ENCODE measurements at places on chromosomes 1 and 21. TPM values are rescaled to one million over a fixed set of nuclear protein-coding genes. Genes with fewer than 3 reads are reported as not detected.

GJA4 gene
- 0.25 TPM for total RNA-seq

KPRP gene
- total RNA-seq, result not detected

CCDC30 gene
- 1.8 TPM for total RNA-seq

ATP1A1 gene
- total RNA-seq, result 233 TPM

CAMK2N1 gene
- 0.83 TPM for total RNA-seq

GJB3 gene
- not detected for total RNA-seq

NPPA gene
- total RNA-seq, result not detected

SYT11 gene
- 38.8 TPM for total RNA-seq

TPTE gene
- not detected for total RNA-seq

OLIG1 gene
- total RNA-seq, result not detected

IQGAP3 gene
- total RNA-seq, result 11.6 TPM

KRTAP19-3 gene
- total RNA-seq, result not detected

HSD11B1 gene
- 16.1 TPM for total RNA-seq

CYP4B1 gene
- total RNA-seq, result 0.10 TPM

PLEKHG5 gene
- total RNA-seq, result 2.0 TPM

A3GALT2 gene
- total RNA-seq, result not detected

EDARADD gene
- 10.4 TPM for total RNA-seq

CRNN gene
- not detected for total RNA-seq

ICOSLG gene
- 13.0 TPM for total RNA-seq

PPFIA4 gene
- 6.4 TPM for total RNA-seq

NEK2 gene
- 26.1 TPM for total RNA-seq

MOB3C gene
- 29.4 TPM for total RNA-seq

OR2T8 gene
- total RNA-seq, result not detected

ZSCAN20 gene
- total RNA-seq, result 2.1 TPM

KIAA0040 gene
- 88.7 TPM for total RNA-seq

OR6K3 gene
- total RNA-seq, result not detected

EXO1 gene
- 30.7 TPM for total RNA-seq

CD247 gene
- 211 TPM for total RNA-seq

ATP6V1G3 gene
- total RNA-seq, result not detected

MCOLN2 gene
- total RNA-seq, result 38.5 TPM

PRSS38 gene
- not detected for total RNA-seq

ATP8B2 gene
- 105 TPM for total RNA-seq

CR1L gene
- not detected for total RNA-seq

LDLRAD1 gene
- not detected for total RNA-seq

HSD3B2 gene
- total RNA-seq, result not detected

PDXK gene
- total RNA-seq, result 102 TPM

ENTREP3 gene
- total RNA-seq, result 18.3 TPM

PRKCZ gene
- total RNA-seq, result 2.5 TPM

POU2F1 gene
- total RNA-seq, result 20.0 TPM

LCE2C gene
- total RNA-seq, result not detected

PTPRC gene
- 773 TPM for total RNA-seq

MDM4 gene
- 90.2 TPM for total RNA-seq

MMEL1 gene
- 2.0 TPM for total RNA-seq

PERM1 gene
- total RNA-seq, result not detected

ADARB1 gene
- total RNA-seq, result 37.2 TPM

HAO2 gene
- total RNA-seq, result not detected

SLC26A9 gene
- total RNA-seq, result not detected

PPT1 gene
- total RNA-seq, result 124 TPM

LEMD1 gene
- total RNA-seq, result 1.7 TPM

TRIM58 gene
- total RNA-seq, result 0.61 TPM

All from T-helper 1 cell treated with Interleukin-12 subunit alpha and Interleukin-12 subunit beta and Interleukin-4 antibody, amounts not matched to agents 30 ng/mL and 1 ng/mL, for 36 hours (primary cell).